ENCODE measurements at places on chromosomes 5 and 9.

DNA sequence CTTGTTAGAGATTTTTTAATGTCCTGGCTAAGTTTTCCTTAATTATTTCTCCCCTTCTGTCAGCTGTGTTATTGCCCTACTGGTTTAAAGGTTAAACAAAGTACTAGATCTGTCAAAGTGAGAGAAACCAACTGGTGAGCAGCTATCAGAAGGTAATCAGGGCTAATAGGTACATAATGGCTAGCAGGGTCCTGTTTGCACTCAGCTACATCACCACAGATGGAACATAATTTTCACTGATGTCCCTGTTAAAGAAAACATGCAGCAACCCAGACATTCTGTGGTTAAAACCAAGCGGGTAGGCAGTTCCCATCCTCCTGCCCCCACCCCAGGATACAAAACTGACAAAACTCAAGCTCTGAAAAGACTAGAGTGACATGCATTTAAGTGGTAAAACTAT is 473.9 kb downstream of the NR2F1-AS1 start:
- no peak for DNase-seq

GRCh38 chr5:100560860-100561259 is 25.7 kb downstream of the FAM174A start:
- DNase-seq: no peak

GRCh38 chr9:133540698-133541025 is 6.2 kb downstream of the ADAMTSL2 start:
- DNase-seq: no peak

- DNase-seq: no peak
Observed at GRCh38 chr9:120911295-120911837, 15.2 kb downstream of the TRAF1 start.

- no peak for DNase-seq
Observed at GRCh38 chr5:139268364-139269202, 25.0 kb upstream of the MATR3 start.

DNA sequence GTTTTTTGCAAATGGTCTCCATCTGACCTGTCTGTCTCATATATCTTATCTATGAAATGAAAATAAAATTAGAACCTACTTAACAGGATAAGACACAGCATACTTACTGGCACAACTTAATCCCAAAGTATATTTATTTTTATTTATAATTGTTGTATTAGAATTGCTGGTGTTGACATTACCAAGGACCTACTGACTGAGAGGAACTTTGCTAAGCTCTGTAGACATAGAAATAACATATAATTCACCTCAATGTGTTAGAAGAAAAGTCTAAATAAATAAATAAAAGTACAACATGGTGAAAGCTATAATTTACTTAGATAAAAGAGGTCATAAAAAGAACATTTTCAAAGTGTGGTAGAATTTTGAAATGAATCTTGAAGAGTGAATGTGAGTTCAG is 1650.5 kb upstream of the NUDT12 start:
- no peak for DNase-seq

- no peak for DNase-seq
Observed at GRCh38 chr5:125175348-125176004, 429.0 kb upstream of the ZNF608 start.

- DNase-seq: no peak
Observed at GRCh38 chr5:94361161-94361560, 257.2 kb downstream of the KIAA0825 start.

DNA sequence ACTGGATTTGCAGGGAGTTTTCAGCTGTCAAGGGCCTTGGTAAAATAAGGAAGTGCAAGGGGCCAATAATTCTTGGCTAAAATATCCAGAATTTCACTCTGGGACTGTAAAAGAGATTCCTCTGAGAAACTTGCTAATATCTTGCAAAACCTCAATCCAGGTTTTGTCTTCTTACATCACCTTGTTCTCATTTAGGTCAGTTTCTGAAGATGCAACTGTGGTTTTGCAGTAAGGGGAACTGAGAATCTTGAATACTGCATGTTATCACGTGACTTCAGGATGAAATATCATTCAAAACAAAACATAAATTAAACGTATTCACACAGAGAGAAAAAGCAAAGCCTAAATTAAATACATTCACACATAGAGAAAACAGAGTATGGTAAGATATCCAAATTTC is 35.0 kb upstream of the RIC1 start:
- no peak for DNase-seq

GRCh38 chr5:88142886-88143692 is 125.6 kb downstream of the TMEM161B start:
- no peak for DNase-seq

DNA sequence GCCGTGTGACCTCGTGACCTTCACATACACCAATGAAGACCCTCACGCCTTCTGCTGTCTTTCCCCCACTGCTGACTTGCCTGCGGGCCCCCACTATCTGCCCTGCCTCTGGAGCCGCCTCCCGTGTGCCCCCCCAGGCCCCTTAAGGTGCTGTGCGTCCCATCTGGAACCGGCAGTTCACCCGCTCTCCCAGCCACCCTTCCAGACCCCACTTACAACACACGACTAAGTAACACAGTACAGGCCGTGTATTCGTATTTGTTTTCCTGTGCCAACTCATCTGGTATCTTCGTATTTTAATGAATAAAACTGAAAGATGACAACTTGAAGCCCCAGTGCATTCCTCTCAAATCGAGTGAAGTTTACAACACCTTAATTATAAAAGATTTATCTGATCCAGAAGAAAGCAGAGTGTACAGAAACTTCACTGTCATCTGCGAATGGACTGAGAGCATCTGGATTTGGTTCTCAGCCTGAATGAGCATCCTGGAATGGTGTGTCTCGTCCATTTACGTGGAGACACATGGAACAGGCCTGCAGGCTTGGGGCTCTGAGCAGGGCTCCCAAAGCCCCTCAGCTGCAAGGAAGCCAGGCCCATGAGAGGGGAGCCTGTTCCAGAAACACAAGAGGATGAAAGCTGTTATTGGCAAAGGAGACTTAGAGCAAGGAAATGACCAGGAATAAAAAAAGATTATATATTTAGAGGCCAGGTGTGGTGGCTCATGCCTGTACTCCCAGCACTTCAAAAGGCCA is 21.9 kb upstream of the TERT start:
- DNase-seq: no peak

Data from activated T-helper 9 cell treated with anti-CD3 and anti-CD28 coated beads, Interleukin-2, amount 50 U/mL, for 16 hours (primary cell).